ENCODE measurements at places on chromosomes 11 and 22.

DNA sequence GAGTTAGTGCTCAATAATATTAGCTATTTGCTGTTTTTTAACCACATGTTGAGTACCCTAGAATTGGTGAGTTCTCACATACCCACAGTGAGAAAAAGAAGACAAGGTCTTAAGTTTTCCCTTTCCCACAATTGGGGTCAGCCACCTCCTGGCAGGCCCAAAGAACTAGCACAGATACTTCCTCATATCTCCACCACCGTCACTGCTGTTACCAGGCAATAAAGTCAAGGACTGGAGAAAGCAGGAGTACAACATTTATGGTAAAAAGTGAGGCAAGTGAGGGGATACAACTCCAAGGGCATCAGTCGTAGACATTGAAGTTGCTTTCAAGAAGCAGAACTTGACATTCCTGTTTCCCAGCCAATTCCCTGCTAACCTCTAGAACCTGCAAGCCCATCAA is 19.6 kb downstream of the ELP4 start:
- no peak for DNase-seq

GRCh38 chr11:120563703-120564572 is 52.4 kb downstream of the GRIK4 start:
- no peak for DNase-seq

GRCh38 chr22:30315962-30316576 is 10.7 kb downstream of the TBC1D10A start:
- no peak for DNase-seq

- no peak for DNase-seq
Measured at GRCh38 chr11:70265341-70265740, 5.1 kb upstream of the PPFIA1 start.

GRCh38 chr11:87600938-87601337 is 563.2 kb downstream of the TMEM135 start:
- DNase-seq: no peak

DNA sequence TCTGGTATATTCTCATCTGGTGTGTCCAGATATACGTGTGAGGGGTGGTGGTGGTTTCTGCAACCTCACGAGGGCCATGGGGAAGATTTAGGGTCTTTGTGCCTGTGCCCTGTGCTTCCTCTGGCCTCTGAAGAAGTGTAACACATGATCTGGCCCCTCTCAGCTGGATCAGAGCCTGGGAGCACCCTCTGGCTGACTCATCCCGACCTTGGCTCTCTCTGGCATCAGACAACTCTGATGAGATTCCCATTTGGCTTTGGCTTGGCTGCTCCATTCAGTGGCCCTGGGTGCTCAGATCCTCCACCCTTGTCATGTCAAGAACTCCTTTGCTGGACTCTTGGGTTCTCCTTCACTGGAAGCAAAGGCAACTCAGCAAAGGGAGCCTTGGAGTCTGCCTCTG is 45.2 kb downstream of the RASSF10 start:
- no peak for DNase-seq

GRCh38 chr11:110298301-110298765 is 1.9 kb upstream of the RDX start:
- no peak for DNase-seq

Data from stimulated activated CD8-positive, alpha-beta memory T cell treated with anti-CD3 and anti-CD28 coated beads, Interleukin-2, amount 100 ng/mL, for 1 hour (primary cell).